ENCODE measurements at places on chromosomes 13 and 19.

DNA sequence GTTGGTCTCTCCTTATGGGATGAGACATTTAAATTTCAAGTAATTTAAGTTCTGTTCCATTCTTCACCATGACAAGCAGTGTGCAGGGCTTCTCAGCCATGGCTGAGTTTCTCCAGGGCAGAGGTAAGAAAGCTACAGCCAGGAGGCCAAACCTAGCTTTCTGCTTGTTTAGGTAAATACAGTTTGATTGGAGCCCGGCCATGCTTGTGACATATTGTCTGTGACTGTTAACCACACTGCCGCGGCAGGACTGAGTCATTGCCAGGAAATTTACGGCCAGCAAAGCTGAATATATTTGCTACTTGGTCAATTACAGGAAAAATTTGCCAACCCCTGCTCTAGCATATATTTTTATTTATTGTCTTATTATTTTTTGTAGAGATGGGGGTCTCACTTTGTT lies 10.7 kb downstream of the NLRP8 start:
- no peak for DNase-seq

DNA sequence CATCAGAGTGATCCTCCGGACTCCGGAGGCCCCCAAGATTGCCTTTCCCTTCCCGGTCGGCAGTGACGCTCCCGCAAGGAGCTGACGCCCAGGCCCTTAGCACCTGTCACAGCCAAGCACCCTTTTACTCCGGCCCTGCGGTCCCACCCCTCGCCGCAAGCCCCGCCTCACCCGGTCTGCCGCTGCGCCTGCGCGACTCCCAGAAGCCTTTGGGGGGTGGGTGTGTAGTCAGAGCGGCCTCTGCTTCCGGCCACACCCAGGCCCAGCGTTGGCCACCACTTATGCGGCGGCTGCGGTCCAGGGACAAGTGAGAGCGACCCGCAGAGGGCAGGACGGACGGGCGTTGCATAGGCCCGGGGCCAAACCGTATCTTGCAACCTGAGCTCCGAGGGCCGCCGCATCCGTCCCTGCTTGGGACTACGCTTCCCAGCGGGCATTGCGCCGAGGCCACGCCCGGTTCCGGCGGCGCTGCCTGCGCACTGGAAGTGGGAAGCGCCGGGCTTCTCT lies 441 bp upstream of the ZFP28 start:
- peak; percentile 88 for DNase-seq

GRCh38 chr13:95494082-95494681 lies 58.3 kb upstream of the CLDN10 start:
- DNase-seq, result peak; percentile 68

DNA sequence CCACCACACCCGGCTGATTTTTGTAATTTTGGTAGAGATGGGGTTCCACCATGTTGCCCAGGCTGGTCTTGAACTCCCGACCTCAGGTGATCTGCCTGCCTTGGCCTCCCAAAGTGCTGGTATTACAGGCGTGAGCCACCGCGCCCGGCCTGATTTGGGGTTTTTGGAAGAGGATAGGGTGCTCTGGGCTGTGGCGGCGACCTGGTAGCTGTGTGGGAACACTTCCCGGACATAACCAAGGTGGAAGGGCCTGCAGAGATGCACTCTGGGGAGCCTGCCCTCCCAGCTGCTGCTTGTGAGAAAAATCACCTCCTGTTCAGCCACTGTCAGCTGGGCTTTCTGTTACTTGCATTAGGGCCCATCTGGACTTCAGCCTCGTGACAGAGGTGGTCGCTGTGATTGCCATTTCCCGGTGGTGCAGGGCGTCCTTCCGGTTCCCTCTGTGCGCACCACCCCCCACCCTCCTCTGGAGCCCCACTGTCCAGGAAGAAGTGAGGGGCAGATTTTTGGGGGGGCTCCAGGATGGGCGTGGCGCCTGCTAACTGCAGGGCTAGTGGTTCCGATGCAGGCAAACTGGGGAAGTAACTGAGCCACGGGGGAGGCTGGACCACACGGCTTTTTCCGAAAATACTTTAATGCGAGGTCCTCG lies 7.5 kb downstream of the IL4I1 start:
- no peak for DNase-seq

- DNase-seq, result no peak
These were observed 2.9 kb downstream of the KLF2 start for GRCh38 chr19:16327501-16327900.

DNA sequence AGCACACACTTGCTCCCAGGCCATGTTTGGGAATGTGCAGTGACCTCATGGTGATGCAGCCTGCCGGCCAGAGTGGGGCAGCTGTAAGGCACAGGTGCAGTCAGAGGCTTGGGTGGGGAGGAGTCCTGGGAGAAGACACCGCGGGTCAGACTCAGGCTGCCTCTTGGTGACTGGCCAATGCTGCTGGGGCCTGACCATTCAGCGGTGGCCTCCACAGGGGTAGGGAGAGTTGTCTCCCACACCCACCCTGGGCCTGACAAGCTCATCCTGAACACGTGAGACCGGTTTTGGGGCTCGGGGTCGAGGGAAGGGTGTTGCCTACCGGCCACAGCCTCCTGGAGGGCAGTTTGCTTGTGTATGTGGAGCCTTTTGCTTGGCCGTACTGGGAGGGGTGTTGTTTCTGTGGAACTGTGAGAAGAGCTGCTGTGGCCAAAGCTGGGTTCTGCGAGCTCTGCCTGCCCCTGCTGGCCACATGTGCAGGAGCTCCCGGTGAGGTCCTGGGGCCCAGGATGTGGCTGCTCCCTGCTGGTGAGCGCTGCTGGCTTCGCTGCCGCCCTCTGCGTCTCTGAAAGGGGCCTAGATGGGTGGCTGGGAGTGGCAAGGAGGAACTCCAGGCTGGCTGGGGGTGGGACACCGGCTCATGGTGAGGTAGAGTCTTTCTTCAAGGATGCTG lies 22.1 kb downstream of the UPF1 start:
- no peak for DNase-seq

DNA sequence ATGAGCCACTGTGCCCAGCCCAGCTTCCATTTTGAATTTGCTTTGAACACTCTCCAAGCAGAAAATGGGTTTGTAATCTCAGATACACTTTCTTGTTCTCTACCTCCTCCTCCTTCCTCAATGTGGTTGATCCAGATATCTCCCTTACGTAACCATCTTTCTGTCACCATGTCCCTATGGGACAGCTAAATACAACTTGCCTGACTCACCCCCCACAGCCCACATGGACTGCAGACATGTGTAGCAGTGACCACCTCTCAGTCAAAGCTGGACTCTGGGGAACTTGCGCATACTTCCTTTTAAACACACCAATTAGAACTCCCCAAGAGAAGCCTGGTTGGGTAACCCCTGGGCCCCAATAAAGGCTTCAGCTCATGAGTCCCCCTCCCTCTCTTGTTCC lies 10.8 kb upstream of the ZNF799 start:
- DNase-seq, result no peak

- DNase-seq, result no peak
These were observed 713.0 kb upstream of the PCDH9 start for GRCh38 chr13:67943116-67943515.

DNA sequence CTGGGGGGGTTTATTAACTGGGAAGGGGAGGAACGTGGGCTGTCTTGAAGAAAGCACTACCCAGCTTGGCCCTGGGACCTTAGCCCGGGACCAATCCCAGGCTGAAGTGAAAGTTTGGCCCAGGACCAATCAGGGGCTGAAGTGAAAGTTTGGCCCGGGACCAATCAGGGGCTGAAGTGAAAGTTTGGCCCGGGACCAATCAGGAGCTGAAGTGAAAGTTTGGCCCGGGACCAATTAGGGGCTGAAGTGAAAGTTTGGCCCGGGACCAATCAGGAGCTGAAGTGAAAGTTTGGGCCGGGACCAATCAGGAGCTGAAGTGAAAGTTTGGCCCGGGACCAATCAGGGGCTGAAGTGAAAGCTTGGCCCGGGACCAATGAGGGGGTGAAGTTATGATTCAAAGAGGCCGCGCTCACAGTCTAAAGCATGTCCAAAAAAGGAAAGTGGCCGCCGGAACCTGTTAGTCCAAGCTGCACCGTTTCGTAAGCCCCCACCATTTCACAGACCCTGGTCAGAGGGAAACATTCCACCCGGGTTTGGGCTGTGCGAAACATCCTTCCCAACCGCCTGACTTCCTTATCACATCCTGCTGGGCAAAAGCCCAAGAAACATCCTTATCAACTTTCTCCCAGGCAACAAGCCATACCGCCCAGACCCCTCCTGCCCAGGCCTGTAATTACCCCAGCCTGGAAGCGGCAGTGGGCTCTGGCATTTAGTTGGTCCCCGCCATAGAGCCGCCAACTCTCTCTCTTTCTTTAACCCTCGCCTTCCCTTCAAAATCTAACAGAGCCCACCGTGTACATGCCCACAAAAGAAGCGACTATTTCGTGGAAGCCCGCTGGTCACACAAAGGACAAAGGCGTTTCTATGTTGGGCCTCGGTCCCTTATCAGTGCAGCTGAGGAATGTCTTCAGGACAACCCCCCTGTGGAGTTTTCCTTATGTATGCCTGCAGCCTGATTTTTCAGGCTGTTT lies 1.1 kb downstream of the ZNF850 start:
- no peak for DNase-seq

GRCh38 chr13:51416107-51416506 lies 36.7 kb downstream of the INTS6 start:
- DNase-seq, result no peak

GRCh38 chr13:50389726-50390125 lies 374.5 kb downstream of the KCNRG start:
- peak; percentile 74 for DNase-seq

- peak; percentile 95 for DNase-seq
These were observed 18.5 kb downstream of the LYPD3 start for GRCh38 chr19:43446746-43447489.

DNA sequence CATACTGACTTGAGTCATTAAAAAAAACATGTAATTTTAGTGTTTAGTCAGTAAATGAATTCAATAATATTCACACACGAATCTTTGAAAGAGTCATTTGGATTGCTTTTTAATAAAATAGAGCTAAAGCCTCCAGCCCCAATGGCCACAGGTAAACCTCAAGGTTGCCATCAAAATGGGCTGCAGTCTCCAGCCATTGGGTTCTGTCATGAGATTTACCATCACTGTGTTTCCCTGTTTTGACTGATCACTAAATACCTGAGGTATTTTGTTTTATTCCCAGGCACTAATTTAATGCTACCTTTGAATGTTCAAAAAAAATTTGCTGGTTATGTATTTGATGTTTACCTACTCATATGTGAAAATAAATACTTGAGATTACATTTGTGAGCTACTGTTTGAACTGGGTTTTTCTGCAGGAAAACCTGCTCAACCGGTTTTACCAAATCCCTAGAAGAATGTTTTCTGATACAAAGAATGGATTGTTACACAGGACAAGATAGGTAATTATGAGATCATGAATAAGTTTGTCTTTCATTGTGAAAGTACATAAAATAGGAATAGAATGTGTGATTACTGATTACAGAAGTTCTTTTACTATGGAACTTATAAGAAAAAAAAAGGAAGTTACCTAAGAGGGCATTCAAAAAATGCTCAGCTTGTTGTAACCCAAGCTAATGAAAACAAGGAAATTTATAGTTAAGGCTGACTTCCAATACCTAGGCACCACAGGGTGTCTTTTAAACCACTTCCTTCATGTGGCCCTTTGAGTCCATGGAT lies 391.3 kb downstream of the EFNB2 start:
- no peak for DNase-seq

DNA sequence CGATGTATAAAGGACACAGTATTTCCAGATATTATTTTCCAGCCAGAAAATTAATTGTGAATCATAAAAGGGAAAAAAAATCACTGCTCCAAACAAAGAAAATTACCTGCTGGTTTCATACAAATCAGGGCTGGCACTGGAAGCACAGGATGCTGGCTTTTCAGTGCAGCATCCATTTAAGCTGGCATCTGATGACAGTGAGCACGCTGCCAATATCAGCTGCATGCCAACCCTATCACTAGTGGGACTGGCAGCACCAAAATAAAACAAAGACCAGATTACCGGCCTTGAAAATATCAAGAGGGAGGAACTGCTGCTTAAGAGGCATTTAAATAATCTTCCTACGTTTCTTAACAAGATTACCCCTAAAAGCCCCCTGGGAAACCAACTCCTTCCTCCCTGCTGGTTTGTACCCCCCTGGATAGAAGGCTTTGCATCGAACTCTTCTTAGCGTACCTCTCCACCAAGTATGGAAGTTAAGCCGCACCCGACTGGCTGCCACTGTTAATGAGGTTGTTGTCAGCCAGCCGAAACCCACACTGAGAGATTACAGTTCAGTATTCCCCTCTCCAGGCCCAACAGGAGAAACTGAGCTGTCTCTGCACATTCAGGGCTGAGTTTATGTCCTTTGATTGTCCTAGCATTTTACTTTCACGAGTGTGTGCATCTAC lies 257.8 kb downstream of the EFNB2 start:
- DNase-seq, result peak; percentile 7

GRCh38 chr19:28067882-28068281 lies 1145.1 kb downstream of the UQCRFS1 start:
- no peak for DNase-seq

GRCh38 chr19:18230941-18231734 lies 4.9 kb upstream of the PDE4C start:
- no peak for DNase-seq

- DNase-seq, result no peak
These were observed 187.6 kb downstream of the PCDH9 start for GRCh38 chr13:67042556-67042955.

DNA sequence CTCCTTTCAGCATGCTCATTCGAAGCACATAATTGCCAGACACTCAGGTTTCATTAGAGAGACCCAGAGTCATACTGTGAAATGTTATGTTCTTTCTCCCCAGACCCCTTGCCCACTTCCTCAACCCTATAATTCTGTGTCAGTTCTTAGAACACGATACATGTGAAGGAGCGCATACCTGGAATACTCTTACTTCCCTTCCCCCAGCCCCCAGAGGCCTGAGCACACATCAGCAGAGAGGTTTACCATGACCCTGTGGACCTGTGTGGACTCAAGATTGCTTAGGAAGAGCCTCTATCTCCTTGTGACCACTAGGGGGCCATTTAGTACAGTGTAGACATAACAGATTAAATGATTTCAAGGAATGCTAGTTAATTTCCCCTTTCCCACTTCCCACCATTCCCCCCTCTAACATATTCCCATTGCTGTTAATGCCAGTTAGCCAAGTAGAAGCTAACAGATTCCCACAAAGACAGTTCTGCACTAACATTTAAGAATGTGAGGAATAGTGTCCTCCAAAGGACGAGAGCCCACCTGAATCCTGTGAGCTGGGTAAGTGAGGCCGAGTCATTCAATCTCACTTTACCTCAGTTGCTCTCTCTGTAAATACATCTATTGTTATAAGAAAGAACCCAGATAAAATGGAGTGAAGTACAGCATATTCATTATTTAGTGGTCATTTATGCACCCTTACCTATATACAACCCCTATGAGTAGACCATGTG lies 154.2 kb upstream of the MAB21L1 start:
- DNase-seq, result peak; percentile 41

GRCh38 chr19:51439021-51439465 lies 19.2 kb downstream of the SIGLEC8 start:
- DNase-seq, result no peak

GRCh38 chr13:111872475-111873150 lies 194.3 kb upstream of the SOX1 start:
- DNase-seq, result no peak

DNA sequence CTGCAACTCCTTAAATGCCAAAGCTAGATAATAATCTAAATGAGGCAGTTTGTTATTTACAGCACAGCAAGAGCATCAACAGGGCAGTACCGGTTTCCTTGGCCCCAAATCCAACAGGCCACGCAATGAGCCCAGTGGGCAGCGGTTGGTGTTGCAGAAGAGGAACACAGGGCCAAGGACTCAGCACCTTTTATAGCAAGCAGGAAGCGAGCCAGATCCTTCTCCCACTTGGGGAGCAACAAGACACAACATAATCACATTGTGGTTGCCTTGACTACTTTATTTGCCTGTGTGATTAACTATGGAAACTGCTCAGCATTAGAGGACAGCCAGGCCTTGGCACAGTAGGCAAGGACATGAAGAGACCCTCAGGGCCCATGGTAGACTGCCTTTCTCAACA lies 67.1 kb upstream of the HTR2A start:
- peak; percentile 5 for DNase-seq

- DNase-seq, result no peak
These were observed 2.7 kb downstream of the SYDE1 start for GRCh38 chr19:15109768-15110417.
